MM.1S (cell line): ENCODE measurements at places on chromosomes 5 and 9.
A peak's percentile ranks its signal among the peaks of the same experiment; 100 is the strongest.

- DNase-seq: no peak
These were observed 466 bp upstream of the TTC39B start for GRCh38 chr9:15307523-15307841.

- DNase-seq: no peak
These were observed 169.7 kb downstream of the NPR3 start for GRCh38 chr5:32880796-32881195.

DNA sequence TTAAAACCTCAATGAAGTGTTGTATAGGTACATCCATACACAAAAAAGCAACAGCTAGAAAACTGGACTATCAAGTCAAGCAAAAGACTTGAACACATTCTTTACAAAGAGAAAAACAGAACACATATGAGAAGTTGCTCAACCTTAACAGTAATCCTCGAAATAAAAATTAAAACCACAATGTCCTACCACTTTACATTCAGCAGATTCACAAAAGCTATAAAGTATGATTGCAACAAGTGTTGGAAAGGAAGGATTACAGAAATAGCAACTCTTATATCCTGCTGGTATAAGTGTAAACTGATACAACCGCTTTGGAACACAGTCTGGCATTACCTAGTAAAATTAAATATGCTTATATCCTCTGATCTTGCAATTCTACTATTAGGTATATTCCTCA lies 28.5 kb upstream of the GOLGA1 start:
- DNase-seq: no peak

- DNase-seq: no peak
These were observed 197.1 kb downstream of the TTLL11 start for GRCh38 chr9:121895818-121896544.

DNA sequence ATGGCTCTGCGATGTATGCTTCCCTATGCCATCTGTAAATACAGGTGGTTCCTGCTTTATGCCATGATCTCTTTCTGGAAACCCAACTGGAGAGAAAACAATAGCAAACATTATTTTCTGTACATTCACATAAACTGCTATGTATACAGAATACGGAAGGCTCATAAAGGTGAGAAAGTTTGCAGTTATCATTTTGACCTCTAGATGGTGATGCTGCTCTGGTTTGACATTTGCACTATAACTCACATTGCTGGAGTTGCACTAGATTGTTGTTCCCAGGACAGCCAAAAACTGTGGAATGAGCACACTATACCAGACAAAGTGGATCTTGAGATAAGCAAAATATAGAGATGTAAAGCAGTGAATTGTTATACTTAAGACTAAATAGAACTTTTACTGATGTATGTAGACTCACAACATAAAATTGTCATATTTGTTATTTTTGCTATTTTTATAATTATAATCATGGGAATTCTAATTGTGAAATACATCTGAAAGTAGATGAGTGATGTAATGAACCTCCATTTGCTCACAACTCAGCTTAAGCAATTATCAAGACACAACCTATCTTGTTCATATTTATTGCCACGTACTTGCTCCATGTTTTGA lies 246.5 kb downstream of the PTPRD start:
- DNase-seq: peak; percentile 46

- DNase-seq: no peak
These were observed 161.9 kb downstream of the MAPKAP1 start for GRCh38 chr9:125544988-125545651.

GRCh38 chr9:126719618-126720031 lies 85.2 kb upstream of the ZBTB43 start:
- peak; percentile 61 for DNase-seq

DNA sequence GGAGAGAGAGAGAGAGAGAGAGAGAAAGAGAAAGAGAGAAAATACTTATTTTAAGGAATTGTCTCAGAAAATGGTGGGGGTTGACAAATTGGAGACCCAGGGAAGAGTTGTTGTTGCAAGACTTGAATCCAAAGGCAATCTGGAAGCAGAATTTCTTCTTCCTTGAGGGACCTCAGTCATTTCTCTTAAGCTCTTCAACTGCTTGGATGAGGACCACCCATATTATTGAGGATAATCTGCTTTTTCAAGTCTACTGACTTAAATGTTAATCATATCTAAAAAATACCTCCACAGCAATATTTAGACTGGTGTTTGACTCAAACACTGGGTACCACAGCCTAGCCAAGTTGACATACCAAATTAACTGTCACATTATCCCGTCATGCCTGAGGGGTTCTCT lies 2.9 kb downstream of the CDKN2B-AS1 start:
- DNase-seq: no peak

- DNase-seq: no peak
These were observed 143.0 kb downstream of the CARTPT start for GRCh38 chr5:71862087-71862486.

GRCh38 chr9:36762958-36763357 lies 190.3 kb downstream of the MELK start:
- DNase-seq: no peak

DNA sequence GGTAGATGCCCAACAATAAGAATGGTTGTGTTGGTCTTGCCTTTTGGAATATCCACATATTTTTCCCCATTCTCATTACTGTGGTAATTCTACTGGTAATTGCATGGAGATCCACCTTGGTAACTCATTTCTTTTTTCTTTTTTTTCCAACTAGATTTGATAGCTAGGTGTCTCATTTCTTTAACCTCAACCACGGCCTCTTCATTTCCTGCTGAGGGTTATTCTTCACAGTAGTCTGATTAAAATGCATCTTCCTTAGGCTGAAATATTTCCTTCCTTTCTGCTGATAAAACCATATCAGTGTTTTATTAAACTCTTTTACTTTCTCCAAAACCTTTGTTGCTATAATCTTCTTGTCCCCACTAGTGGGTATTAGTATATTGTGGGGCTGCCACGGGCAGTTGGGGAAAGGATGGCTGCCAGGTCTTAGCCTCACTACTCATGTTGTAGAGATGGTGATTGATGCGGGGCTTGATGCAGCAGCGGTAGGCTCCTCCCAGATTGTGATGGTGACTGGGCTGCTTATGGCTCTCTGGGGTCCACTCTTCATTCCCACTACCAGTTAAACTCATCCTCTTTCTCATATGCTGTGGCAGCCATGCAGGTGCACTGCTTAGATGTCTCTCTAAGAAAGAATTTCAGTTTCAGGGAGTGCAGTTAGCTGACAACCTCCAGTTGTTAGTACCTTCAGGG lies 35.9 kb downstream of the KIF2A start:
- peak; percentile 31 for DNase-seq

DNA sequence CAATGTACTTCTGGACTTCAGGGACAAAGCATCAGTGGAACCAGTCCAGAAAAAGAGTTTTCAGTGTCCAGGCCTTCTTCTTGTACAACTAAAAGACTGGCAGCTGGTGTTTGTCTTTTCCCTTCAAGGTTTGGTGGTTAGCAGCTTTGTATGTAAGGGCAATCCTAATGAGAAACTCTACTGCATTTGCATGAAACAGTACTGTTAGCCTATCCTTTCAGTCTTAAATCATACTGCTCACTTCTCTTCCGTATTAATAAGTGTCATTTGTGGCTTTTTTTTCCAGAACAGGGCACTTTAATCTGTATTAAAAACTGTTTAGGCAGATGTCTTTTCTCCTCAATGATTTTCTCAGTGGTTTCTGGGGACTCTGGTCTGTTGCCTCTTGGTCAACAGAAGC lies 48.9 kb downstream of the FAM174A start:
- no peak for DNase-seq

GRCh38 chr5:64000096-64000495 lies 37.9 kb upstream of the HTR1A start:
- no peak for DNase-seq

GRCh38 chr9:81371824-81372223 lies 317.5 kb downstream of the TLE1 start:
- DNase-seq: no peak

GRCh38 chr9:134885001-134885678 lies 4.5 kb downstream of the FCN2 start:
- DNase-seq: no peak

DNA sequence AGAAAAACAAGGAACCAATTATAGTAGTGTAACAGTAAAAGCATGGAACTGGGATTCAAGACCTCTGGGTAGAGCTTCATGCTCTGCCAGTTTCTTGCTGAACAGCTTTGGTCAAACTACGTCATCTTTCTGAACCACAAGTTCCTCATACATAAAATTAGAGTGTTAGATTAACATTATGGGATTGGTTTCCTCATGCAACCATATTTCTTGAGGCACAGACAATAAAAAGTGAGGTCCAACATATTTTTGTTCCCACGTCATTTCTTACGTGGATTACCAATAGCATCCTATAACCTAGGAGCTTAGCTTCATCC lies 354.8 kb downstream of the TMEM232 start:
- DNase-seq: no peak

DNA sequence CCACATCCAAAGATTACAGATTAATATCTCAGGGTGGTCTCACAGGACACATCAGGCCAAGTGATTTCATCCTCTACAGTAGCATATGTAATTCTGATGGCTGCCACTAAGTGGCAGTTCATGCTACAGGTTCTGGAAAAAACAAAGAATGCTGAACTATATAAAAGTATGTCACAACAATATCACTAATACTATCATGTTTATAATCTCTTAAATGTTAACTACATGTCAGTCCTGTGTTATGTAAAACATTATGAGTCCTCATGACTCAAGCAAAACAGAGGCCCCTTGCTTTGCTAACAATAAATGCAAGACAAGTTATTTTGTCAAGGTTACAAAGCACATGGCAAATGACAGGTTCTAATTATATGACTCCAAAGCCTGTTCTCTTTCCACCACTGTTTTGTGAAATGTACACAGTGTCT lies 233.2 kb downstream of the FBXL17 start:
- DNase-seq: no peak

DNA sequence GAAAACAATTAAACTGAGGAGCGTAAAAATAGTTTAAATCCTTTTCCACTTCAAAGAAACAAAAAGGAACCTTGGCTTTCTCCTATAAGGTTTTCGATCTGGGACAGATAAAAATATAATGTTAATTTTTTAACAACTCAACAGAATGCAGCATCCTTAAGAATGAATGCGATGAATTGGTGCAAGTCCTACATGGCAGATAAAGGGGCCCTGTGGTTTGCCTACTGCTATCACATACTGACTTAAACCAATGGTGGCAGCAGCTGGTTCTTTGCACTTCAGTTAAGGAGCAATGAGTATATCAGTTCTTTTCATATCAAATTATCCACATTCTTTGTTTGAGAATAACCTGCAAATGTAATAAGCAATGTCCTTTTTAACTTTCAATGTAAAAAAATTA lies 12.4 kb upstream of the TYRP1 start:
- no peak for DNase-seq

GRCh38 chr5:62343428-62343827 lies 37.4 kb downstream of the KIF2A start:
- DNase-seq: no peak

- no peak for DNase-seq
These were observed 6.0 kb downstream of the CDX1 start for GRCh38 chr5:150172556-150172955.

GRCh38 chr5:67815455-67816391 lies 399.8 kb upstream of the PIK3R1 start:
- DNase-seq: no peak

DNA sequence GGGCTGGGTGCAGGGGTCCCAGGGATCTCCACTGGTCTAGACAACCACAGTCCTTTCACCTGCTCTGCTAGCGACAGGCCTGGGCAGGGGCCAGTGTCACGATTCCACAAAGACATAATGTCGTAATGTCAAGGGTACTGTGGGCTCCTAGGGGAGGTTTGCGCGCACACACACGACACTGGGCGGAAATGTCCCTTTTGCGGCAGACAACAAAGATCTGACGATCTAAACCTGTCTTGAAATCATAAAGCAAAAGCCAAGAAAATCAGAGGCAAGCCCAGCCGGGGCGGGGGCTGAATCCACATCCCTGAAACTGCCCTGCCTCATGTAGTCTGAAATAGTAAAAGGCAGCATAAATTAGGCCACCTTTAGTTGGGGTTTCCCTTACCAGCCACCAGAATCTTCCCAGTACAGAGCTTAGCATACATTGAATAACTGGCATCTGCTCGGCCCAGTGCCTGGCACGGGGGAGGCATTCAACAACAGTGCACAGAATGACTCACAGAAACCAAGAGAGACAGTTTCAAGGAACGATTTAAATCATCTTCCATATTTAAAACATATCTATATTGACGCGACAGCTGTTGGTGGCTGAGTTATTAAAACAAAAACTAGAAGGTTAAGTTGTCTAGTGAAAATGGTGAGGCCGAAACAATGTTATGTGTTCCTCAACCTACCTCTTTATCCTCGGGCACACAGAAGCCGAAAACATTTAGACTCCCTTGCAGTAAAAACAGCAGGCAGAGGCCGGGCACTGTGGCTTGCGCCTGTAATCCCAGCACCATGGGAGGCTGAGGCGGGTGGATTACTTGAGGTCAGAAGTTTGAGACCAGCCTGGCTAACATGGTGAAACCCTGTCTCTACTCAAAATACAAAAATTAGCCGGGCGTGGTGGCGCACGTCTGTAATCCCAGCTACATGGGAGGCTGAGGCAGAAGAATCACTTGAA lies 151.0 kb downstream of the MYO10 start:
- no peak for DNase-seq

- no peak for DNase-seq
These were observed 49.3 kb downstream of the GRAMD2B start for GRCh38 chr5:126472538-126472889.

GRCh38 chr9:134304261-134304660 lies 22.0 kb upstream of the RXRA start:
- no peak for DNase-seq
